ENCODE measurements at places on chromosomes 13 and 19.
A peak's percentile ranks its signal among the peaks of the same experiment; 100 is the strongest.

- peak; percentile 55 for DNase-seq
Observed at GRCh38 chr19:17289489-17289888, 7.8 kb downstream of the ANKLE1 start.

GRCh38 chr13:71621174-71622124 lies 245.6 kb downstream of the DACH1 start:
- no peak for DNase-seq

GRCh38 chr13:42354241-42355091 lies 82.5 kb downstream of the AKAP11 start:
- no peak for DNase-seq

DNA sequence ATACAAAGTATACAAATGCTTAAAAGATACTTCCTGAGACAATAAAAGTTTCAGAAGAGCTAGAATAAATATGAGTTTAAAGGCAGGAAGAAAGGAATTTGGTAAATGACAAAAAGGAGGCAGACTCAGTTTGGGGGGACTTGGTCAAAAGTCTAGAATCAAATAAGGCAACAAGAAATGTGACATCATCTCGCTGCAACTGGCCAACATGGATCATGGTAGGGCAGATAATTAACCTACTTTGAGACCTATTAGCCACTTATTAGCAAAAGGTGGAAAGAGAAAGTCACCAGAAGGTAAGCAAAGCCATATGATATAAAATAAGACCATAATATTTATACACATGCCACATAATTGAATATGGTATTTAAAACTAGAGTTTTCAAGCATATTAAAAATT lies 5.3 kb downstream of the USP12 start:
- no peak for DNase-seq

DNA sequence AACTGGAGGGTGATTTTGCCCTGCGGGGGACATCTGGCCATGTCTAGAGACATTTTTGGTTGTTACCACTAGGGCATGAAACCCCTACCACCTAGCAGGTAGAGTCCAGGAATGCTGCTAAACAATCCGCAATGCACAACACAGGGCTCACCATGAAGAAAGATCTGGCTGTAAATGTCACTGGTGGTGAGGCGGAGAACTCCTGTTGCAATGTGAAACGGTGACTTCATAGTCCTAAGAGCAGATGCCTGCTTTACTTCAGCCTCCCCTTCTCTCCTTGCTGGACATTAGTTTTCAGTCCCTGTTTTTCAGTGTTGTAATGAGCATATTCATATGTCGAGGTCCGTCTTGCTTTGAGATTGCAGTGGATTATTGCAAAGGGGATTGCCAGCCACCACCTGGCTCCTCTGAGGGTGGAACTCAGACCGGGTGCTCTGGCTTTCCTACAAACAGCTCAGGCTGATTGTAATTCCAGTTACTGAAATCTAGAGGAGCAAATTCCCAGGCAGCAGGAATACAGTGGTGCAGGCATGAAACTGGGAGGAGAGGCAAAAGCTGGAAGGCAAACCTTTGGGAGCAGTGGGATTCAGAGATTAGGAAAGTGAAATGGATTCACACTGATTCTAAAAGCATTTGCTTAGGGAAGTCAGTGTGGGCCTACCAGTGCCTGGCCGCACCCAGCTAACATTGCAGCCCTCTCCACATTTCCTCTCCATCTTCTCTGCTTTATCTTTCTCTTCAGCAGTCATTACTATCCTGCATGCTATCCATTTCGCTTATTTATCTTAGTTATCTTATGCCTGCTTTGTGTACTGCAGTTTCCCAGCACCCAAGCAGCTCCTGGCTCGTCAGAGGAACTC lies 76.1 kb upstream of the PCDH8 start:
- no peak for DNase-seq

DNA sequence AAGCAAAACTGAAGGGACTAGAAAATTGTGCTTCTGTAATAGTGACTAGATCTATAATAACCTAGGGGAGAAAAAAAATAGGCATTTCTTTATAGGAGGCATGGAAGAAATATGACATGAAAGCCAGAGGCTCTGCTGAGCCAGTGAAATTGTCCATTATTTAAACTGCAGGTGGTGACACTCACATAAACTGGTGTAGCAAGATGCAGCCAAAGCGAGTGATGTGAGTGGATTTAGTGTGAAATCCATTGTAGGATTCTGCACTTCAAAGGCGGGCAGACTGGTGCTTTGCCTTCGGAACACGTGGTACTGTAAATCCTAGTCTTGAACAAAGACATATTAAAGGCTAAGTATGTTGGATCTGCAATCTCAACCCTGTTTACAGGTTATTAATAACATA lies 361.9 kb downstream of the TBC1D4 start:
- DNase-seq: no peak

DNA sequence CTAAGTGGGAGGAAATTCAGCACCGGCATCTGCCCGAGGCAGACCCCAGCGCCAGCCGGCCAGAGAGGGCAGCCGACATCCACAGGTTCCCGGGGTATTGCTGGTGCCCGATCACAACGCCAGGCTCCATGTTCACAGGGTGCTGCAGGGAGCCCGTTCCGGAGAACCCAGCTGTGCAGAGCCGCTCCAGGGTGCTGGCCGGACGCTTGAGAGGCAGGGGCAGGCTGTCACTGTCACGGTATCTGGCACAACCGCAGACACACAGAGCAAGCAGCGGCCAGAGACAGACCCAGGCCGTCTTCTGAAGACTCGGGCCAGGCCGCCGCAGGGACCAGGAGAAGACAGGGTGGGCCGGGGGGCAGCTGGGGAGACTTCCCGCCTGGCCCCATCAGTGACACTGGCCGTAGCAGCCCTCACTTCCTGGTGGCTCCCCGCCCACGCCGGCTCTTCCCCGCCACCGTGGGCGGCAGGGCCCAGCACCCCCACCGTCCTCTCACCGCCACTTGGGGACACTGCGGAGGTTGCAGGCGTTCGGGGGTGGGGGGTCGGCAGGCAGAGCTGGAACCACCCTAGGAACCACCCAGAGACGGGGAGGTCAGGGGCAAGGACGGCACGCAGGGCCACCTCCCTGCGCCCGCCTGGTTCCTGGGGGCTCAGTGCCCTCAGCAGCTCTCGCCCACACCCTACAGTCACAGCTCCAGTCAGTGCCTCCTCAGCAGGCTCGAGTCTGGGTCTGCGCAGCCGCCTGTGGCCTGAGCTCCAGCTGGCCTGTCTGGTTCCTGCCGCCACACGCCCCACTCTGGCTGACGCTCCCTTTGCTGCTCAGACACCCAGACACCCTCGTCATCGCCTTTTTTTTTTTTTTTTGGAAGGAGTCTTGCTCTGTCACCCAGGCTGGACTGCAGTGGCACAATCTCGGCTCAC lies 3.8 kb downstream of the RNF126 start:
- DNase-seq: no peak

Data from GM04504 (cell line).